ENCODE measurements at places on chromosomes 16 and 17. TPM values are rescaled to one million over a fixed set of nuclear protein-coding genes. Genes with fewer than 3 reads are reported as not detected.

The PRKCB gene
- total RNA-seq = not detected

The CLEC19A gene
- not detected for total RNA-seq

The E4F1 gene
- 10.5 TPM for total RNA-seq

The SLC52A1 gene
- not detected for total RNA-seq

The DOK4 gene
- 17.9 TPM for total RNA-seq

The MT4 gene
- total RNA-seq = not detected

The BCAR1 gene
- total RNA-seq = 19.7 TPM

The ETV4 gene
- 44.2 TPM for total RNA-seq

DNA sequence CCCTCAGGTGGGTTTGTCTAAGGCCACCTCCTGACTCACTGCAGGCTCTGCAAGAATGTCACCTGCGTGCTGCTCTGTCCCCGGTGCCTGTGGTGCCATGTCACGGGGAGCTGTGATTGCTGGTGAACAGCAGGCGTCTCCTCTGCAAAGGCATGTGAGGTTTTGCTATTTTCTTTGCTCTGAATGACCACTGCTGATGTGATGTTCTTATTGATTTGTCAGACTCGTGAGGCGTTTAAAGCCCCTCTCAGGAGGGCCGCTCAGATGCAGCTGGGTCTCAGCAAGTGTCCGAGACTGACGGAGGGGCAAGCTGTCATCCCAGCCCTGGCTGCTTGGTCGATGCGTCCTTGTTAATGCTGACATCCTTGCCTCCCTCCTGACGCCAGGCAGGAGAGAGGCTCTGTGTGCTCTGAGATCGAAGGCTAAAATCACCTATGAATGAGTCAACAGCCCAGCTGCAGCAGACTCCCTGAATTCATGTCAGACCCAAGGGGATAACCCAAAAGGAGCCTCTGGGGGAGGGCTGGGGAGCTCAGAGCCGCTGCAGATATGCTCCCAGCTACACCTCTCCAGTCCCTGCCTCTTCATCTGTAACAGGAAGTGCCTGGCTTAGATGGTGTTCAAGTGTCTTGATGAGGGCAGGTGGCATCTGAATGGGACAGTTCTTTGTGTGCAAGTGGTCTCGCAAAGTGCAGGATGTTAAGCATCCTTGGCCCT lies 11.8 kb upstream of the PEMT start:
- DNase-seq = no peak

- peak; percentile 90 for DNase-seq
Observed at GRCh38 chr16:1674751-1675664, 3.1 kb upstream of the JPT2 start.

- DNase-seq = peak; percentile 16
Observed at GRCh38 chr16:51231702-51232101, 80.6 kb upstream of the SALL1 start.

GRCh38 chr16:4583906-4584305 lies 27.8 kb downstream of the C16orf96 start:
- DNase-seq = no peak

- peak; percentile 63 for DNase-seq
Observed at GRCh38 chr17:27551701-27552248, 79.2 kb upstream of the LGALS9 start.

DNA sequence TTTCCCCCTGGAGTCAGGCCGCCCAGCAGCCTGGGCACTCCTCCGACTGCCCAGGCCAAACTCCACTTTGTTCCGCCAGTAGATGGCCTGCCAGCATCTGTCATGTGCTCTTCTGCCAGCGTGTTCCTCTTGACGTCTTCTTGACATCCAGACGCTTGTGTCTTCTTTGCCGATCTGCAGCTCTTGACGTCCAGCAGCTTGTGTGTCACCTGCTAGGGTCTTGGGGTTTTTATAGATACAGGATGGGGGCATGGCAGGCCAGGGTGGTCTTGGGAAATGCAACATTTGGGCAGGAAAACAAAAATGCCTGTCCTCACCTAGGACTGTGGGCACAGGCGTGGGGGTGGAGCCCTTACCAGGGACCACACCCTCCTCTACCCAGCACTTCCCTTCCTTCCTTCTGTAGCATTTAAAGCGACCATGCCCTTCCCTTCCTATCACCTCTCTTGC lies 88.7 kb downstream of the BMERB1 start:
- DNase-seq = no peak

DNA sequence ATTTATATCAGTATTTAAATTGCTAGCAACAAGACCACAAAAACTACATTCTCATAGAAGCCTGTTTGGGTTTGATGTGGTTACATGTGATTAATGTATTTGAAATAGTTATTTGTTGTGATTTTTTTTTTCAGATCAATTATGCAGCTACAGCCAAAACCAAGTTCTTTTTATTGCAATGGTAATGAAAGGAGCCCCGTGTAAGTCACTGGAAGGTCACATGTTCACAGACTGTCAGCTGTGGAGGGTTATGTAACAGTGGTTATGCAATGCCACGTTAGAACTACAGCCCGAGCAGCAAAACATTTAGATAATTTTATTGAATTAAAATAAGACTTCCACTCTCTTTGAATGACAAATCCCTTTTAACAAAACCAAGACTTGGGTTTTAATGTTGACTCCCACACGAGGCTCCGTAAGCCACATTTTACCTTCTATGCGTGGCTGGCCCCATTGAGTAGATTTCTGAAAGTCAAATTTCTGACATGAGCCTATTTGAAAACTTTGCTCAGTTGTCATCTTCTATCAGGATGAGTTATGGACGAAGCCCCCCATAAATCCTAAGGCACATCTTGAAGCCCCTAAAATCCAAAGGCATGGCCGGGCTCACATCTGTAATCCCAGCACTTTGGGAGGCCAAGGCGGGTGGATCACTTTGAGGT lies 41.8 kb upstream of the SEC14L1 start:
- DNase-seq = peak; percentile 45

GRCh38 chr17:13209081-13209480 lies 191.3 kb upstream of the ELAC2 start:
- peak; percentile 19 for DNase-seq

GRCh38 chr16:16817196-16817595 lies 438.3 kb downstream of the NPIPA7 start:
- no peak for DNase-seq

GRCh38 chr16:303760-304505 lies 21.0 kb downstream of the PDIA2 start:
- DNase-seq = no peak

- peak; percentile 52 for DNase-seq
Observed at GRCh38 chr16:83722456-83723183, 85.2 kb upstream of the HSBP1 start.

- DNase-seq = no peak
Observed at GRCh38 chr17:37659925-37660324, 16.7 kb upstream of the DDX52 start.

DNA sequence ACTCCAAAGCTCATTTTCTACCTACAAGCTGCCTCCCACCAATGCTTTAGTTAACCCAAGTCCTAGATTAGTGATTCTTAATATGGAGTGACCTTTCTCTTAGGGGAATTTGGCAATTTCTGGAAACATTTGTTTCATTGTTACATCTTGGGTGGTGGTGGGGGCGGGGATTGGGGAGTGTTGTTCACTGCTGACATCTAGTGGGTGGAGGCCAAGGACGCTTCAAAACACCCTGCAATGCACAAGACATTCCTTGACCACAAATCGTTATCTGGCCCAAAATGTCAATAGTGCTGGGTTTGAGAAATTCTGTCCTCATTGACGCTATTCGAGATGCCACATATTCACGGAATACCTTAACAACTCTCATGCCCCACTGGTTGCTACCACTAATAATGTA lies 282.9 kb downstream of the RBFOX1 start:
- DNase-seq = no peak

DNA sequence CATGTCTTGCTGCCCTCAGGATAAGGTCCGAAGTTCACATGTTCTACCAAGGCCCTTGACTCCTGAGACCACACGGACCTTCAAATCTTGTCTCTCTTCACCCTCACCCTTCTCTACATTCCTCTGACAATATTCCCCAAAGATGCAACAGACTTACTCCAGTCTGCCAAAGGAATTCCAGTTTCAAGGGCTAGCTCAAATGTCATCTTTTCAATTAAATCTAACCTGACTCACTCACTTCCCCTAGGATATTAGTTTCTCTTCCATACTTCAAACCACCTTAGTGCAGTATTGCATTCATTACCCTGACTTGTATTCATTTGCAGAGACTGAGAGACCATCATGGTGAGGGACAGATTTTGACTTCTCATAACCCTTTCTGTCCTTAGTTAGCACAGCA lies 59.6 kb upstream of the ADCY9 start:
- DNase-seq = no peak

- DNase-seq = peak; percentile 82
Observed at GRCh38 chr17:43356999-43357398, 41.8 kb upstream of the ARL4D start.

GRCh38 chr17:34519282-34519681 lies 60.1 kb upstream of the TMEM132E start:
- DNase-seq = peak; percentile 4

DNA sequence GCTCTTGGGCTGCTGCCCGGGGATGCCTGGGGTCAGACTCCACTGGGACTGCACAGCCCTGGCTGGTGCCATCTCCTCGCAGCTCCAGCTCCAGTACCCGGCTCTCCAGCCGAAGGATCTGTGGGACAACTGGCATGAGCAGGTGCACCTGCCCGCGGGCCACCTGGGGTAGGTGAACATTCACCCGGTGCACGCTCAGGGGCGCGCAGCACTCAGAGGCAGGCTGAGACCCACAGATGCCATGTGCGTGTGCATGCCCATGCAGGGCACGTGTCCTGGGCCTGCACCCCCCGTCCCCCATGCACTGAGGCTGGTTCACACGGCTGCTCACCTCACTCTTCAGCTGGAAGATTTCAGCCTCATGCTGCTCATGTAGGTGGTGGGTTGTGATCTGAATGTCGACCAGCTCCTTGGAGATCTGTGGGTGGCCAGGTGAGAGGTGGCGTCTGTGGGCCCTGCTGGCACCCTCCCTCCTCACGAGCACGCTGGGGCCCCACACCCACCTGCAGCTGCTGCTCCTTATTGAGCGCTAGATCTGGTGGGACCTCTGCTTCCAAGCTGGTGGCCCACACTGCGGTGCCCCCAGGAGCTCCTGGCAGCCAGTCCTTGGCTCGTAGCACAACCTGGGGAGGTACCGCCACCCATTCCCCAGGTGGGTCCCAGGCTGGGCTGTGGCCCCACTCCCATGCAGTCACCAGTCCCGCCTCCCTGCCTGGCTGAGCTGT lies 618 bp downstream of the CCDC78 start:
- no peak for DNase-seq

GRCh38 chr17:8504460-8505207 lies 69.0 kb downstream of the NDEL1 start:
- DNase-seq = no peak

- DNase-seq = peak; percentile 68
Observed at GRCh38 chr17:2050300-2051060, 4.4 kb upstream of the HIC1 start.

All from RPMI7951 (cell line).